Natural killer cell treated with Interleukin-12 subunit alpha and Interleukin-12 subunit beta and Interleukin-15 and Interleukin-18, amount 100 ng/mL, for 72 hours (primary cell): ENCODE measurements at places on chromosomes 12 and 14. TPM values are rescaled to one million over a fixed set of nuclear protein-coding genes. Genes with fewer than 3 reads are reported as not detected.

Gene NR1H4
- total RNA-seq: not detected

Gene GLT8D2
- total RNA-seq: not detected

Gene MSRB3
- 0.11 TPM for total RNA-seq

Gene PLA2G1B
- total RNA-seq: not detected

Gene GPR68
- 17.4 TPM for total RNA-seq

Gene MYH7
- total RNA-seq: not detected

Gene PLXNC1
- 20.6 TPM for total RNA-seq

Gene GALNT16
- 0.05 TPM for total RNA-seq

Gene ANKRD13A
- total RNA-seq: 65.0 TPM

Gene MGAT4C
- not detected for total RNA-seq

Gene ERG28
- total RNA-seq: 17.8 TPM

GRCh38 chr14:30162066-30162465 is 234.4 kb upstream of the PRKD1 start:
- no peak for DNase-seq

DNA sequence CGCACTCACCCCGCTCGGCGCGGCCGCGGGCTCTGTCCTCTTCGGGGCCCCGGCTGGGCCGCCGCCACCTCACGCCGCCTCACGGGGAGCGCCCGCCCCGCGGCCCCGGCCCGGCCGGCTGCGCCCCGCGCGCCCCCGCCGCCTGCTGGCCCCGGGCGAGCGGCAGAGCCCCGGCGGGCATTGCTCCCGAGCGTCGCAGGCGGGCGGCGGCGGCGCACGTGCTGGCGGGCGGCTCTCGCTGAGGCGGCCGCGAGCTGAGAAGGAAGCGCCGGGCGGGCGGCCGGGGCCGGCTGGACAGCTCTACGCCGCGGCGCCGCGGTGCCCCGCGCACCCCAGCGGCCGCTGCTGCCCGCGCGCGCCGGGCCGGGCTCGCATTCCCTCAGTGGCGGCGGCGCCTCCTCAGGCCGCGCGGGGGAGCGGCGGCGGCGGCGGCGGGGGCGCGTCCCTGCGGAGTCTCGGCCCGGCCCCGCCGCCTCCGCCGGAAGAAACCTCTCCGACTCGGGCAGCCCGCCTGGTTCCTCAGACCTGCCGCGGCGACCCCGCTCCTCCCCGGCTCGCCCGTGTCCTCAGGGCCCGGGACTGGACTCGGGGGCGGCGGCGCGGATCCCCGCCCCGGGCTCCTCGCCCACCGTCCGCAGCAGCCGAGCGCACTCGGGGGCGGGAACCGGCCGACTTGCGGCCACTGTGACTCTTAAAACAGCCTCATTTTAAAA is at the start of gene PITPNM2:
Gene PITPNM2 (minus strand): TSS at position 347 of the 713 bp plus-strand sequence. CDS start 116,500 bp downstream, outside the sequence.
- peak; percentile 71 for DNase-seq

DNA sequence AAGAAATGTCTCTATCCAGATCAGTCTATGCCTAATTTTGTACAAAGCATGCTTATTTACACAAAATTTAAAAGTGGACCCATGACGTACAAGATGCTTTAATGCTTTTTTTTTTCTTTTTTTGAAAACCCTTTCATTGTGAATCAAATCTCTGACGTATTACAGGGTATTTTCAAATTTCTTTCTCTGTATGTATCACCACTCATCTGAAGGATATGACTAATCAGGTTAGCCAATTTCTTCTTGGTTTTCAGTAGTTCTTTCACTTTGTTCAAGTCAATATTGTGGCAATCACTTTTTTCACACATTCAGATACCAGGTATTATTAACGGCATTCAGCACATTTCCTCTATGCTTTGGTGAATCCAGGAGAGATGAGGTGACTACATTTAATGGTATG is 685.3 kb downstream of the TRHDE start:
- DNase-seq: no peak

GRCh38 chr14:93044556-93044955 is 71.2 kb downstream of the ITPK1 start:
- no peak for DNase-seq

GRCh38 chr14:86798330-86798729 is 1194.7 kb downstream of the GALC start:
- DNase-seq: no peak

DNA sequence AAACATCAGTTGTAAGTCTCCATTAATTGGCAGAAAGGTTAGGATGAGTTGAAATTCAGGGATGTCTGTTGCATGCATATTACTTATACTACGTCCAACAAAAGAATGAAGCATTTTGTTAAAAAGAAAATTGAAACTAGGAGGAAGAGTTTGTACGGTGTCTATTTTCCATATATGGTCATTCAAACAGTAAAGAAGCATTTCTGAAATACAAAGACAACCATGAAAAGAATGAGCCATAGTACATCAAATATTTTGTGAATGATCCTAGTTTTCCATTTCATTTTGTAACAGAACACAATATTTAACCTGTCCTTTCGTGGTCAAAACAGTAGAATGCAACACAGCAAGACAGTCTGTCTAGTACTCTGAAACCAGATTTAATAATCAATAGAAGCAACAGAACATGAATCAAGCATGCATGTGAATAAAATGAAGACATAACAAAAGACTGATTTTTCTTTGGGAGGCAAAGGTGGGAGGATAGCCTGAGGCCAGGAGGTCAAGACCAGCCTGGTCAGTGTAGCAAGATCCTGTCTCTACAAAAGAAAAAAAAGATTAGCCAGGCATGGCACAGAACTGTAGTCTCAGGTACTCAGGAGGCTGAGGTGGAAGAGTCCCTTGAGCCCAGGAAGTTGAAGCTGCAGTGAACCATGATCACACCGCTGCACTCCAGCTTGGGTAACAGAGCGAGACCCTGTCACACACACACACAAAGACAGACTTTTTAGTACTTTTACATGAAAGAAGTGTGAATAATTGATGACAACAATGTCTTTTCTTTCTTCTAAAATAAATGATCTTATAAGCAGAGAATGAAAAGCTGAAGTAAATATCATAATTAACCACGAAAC is 156.0 kb downstream of the LRIG3 start:
- DNase-seq: no peak

DNA sequence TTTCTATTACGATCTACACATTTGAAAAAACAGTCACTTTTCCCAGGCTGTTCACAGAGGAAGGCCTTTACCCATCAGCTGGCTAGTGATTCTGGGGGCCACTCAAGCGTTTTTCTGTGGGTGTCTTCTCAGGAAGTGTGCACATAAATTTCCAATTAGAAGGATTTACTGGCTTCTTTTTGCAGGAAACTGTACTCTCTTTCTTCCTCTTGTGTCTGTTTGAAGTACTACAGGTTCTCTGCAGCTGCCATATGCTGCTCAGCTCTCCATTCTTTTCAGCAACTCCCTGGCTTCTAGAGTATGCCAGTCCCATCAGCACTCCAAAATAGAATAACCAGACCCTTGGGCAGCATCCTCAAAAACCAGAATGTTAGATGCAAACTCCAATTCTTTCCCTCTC is 110.4 kb upstream of the NAV3 start:
- no peak for DNase-seq

DNA sequence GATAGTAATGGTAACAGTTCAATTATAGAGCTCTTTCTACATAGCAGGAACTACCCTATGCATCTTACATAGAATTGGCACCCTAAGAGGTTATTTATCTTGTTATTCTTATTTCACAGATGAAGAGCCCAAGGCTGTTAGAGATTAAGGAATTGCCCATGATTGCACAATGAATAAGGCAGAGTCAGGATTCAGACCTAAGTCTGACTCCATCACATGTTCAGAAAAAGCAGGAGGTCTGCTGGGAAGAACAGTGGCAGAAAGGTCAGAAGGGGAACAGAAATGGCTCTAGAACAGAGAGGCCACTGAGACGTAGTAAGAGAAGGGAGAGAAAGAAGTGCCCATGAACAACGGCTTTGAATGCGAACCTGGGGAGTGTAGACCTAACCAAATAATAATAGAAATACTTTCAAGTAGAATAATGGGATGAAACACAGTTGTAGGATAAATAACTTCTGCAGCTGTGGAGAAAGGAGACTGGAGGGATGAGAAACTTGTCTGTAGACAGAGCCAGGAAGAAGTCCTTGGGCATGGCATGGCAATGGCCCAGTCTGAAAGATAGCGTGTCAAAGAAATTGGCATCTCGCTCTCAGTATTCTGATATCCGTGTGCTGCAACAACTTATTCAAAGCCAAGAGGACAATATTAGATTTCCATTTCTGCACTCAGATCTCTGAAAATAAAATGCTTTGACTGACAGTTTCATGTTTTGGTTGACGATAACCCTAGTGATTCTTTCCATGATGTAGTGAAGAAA is 17.6 kb downstream of the MYBPC1 start:
- no peak for DNase-seq

GRCh38 chr12:49741882-49742620 is 694 bp downstream of the TMBIM6 start:
- peak; percentile 94 for DNase-seq

DNA sequence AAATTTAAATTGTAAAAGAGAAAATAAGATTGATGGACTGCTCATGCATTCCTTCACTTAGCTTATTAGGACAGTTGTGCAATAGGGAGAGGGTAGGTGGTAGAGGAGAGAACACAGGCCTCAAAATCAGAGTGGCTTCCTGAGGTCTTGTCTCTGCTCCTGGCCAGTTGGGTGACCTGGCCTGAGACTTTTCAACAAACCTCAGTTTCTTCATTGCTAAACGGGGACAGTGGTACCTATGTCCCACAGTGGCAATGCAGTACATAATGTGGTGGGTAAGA is 2.6 kb downstream of the MAP3K12 start:
- no peak for DNase-seq

- no peak for DNase-seq
These were observed 45.5 kb downstream of the SLC38A6 start for GRCh38 chr14:61026526-61026925.

DNA sequence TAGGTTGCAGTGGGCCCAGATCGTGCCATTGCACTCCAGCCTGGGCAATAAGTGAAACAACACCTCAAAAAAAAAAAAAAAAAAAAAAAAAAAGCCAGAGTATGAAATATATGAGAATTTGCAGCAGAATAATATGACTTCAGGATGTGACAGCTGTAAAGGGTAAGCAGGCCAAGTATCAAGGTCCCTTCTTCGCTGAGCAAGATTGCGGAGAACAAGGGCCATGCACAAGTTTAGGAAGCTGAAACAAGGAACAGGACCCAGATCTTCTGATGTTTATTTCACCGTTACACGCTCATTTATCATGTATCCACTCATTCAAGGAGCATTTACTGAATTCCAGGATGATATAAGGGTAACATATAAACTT is 659 bp upstream of the FOXJ2 start:
- no peak for DNase-seq

- DNase-seq: no peak
These were observed 35.3 kb downstream of the GAS2L3 start for GRCh38 chr12:100608776-100609175.

DNA sequence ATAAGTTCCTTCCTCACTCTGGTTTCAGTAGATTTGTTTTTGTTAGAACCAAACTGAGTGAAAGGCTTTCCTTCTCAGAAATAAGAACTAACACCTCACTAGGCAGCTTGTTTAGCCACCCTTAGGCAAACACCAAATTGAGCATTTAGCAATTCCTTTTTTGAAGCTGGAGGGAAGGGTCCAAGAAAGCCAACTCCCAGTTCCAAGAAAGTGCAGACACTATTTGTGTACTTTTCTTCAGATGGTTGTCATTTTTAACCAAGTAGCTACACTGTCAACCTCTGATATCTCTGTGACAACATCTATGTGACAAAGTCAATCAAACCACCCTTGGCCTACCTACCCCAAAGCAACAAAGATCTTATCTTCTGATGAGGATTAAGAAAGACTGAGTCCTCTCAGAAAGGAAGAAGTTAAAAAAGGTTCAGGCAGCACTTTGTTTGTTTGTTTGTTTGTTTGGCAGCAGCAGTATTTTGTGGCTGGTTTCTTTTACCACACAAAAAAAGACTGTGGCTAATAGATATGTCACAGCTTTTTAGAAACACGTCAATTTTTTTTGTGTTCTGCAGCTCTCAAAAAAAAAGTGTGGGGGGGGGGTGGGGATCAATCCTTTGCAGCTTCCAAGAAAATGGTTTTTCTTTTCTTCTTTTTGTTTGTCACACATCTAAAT is 203.8 kb downstream of the CRADD start:
- no peak for DNase-seq

- no peak for DNase-seq
These were observed 405.8 kb downstream of the MED13L start for GRCh38 chr12:115871714-115872113.

GRCh38 chr12:31518680-31519227 is 72.2 kb downstream of the DENND5B start:
- no peak for DNase-seq

- DNase-seq: no peak
These were observed 133.6 kb downstream of the MED13L start for GRCh38 chr12:116143909-116144308.

DNA sequence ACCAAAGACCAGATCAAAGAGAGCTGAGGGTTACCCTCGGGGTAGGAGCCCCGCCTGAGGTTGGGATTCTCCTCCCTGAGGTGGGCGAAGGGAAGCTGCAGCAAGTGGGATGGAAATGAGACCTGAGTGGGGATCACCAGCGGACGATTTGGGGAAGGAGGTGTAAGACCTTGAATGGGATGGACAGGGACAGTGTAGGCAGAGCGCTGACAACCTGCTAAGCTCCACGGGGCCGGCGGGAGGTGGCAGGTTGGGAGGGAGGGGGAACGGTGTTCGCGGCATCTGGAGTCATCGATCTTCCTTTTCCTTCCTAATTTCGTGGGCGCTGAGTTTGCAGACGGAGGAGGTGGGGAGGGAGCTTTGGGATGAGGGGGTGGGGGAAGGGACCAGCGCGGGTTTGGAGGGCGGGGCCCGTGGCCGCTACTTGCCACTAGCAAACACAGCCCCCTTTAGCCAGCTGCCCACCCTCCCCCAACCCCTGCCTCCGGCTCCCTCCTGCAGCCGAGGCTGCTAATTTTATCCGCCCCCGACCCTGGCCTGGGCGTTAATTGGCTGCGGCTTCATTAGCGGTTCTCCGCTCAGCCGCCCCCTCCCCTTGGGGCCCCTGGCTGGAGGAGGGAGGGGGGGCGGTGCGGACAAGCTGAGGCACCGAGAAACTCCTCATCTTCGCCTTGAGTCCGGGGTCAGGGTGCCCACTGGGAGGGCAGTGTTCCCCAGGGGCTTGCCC is 2.8 kb upstream of the SHMT2 start:
- no peak for DNase-seq

DNA sequence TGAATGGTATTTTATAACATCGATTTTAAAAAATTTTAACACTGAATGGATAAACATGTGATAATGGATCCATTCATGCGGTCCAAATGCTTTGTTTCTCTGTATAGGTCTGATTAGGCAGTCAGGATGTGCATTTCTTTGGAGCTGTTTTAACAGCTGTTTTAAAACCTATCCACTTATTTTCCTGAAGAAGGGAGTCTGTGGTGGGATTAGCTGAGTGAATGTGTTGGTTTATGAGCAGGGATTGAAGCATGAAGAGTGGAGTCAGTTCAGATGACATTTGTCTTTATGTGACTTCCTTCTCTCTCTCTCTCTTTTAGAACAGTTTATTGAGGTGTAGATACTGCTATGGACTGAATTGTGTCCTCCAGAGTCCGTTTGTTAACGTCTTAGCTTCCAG is 37.7 kb downstream of the GLT8D2 start:
- DNase-seq: no peak

DNA sequence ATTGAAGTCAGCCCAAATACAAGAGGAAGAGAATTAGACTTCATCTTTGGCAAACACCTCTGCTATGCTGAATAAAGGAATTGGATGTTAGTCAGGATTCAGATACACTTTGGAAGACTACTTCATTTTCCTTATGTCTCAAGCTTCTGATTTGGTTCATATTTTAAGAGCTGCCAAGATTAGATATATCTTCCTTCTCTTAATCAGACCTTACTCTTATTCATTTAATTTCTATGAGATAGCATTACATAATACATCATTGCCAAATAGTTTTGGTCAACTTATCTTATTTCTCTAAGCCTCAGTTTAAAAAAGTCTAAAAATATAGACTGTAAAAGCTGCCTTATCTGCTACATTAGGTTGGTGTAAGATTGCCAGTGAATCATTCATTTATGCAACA is 330.6 kb upstream of the NAV3 start:
- no peak for DNase-seq
